Nasal cavity respiratory epithelium epithelial cell of viscerocranial mucosa (primary cell): ENCODE measurements at places on chromosomes 5 and 9. TPM values are rescaled to one million over a fixed set of nuclear protein-coding genes. Genes with fewer than 3 reads are reported as not detected.

Gene CDKN2B-AS1
- total RNA-seq = 1.0 and 1.9 TPM in 2 replicates

Gene TTC39B
- total RNA-seq = 16.1 and 26.1 TPM in 2 replicates

Gene CYFIP2
- 2.1 and 4.3 TPM in 2 replicates for total RNA-seq

Gene PCDHAC2
- total RNA-seq = 16.7 and 25.5 TPM in 2 replicates

Gene OR13C5
- total RNA-seq = not detected in 2 replicates

Gene NEURL1B
- 4.8 and 44.1 TPM in 2 replicates for total RNA-seq
